ENCODE measurements at places on chromosomes 6 and 20.

DNA sequence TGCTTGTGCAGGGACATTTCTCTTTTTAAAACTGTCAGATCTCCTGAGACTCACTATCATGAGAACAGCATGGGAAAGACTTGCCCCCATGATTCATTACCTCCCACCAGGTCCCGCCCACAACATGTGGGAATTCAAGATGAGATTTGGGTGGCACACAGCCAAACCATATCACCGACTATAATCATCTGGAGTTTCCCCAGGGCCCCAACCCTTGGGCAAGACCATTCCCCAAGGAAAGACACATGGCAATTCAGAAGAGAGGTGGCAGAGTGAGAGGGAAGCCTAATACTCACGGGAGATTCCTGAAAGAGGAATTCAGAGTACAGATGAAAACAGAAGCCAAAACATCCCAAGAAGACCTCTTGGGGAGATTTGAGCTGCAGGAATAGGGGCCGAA lies 291.0 kb upstream of the PLCB4 start:
- DNase-seq: no peak

- peak; percentile 59 for DNase-seq
Measured at GRCh38 chr6:158361961-158362669, 49.9 kb downstream of the TULP4 start.

GRCh38 chr6:149293244-149293643 lies 24.3 kb upstream of the TAB2 start:
- no peak for DNase-seq

- DNase-seq: no peak
Measured at GRCh38 chr6:30554962-30555815, 1.1 kb downstream of the GNL1 start.

DNA sequence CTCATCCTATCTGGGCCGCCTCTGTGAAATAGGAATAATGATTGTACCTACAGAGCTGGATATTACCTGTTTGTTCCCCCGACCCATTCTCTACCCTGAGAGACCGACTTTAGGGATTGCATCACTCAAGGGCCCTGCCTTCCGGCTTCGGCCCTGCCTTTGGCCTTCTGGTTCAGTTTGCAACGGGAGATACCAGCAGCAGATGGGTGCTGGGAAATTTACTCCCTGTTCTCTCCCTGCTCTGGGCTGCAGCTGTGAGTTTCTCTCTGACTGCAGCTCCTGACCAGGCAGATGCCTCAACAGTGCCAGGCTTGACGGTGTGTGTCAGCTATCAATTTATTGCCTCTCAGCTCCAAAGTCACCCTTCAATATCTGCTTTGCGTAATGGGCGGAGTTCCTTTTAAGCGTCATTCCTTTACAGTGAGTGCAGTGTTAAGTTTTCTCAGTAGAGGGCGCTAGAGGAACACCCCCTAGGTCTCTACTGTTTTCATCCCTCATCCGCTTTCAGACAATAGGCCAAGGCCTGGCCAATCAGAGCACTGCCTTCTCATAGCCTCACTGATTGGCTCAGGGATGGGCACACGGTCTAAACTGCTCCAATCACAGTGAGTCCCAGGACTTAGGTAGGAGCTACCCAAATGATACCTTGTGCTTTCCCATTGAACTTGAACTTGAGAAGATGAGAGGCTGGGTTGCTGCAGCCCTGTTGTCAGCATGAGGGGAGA lies 30.0 kb downstream of the KCNG1 start:
- DNase-seq: peak; percentile 24

DNA sequence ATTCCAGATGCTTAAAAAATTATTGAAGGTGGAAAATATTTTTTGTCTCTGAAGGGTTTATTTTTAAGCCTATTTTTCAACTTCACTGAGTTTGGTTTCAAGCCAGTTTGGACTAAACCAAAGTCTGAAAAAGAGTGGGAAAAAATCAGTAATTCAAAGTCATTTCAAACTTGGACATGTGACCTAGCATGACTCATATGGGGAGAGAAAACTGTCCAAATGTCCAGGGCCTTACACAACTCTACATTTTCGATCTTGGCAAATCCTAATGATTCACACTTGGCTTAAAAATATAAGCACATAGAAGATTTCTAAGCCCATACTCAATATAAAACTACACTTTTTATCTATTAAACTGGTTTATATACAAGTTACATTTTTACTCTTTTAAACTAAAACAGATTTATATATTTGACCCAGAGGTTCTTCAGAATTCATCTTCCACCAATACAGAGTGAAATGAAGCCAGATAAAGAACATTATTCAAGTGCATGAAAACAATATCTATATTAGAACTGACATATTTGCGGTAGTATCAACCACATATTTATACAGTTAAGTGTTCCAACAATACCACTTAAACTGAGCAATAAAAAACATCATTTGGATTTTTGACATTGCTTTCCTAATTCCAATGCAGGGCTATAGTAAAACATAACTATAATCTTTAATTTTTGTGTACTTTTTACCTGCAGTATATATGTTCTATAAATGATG lies 110.3 kb upstream of the TCF21 start:
- peak; percentile 94 for DNase-seq

- DNase-seq: no peak
Measured at GRCh38 chr6:19219931-19220330, 617.2 kb upstream of the ID4 start.

DNA sequence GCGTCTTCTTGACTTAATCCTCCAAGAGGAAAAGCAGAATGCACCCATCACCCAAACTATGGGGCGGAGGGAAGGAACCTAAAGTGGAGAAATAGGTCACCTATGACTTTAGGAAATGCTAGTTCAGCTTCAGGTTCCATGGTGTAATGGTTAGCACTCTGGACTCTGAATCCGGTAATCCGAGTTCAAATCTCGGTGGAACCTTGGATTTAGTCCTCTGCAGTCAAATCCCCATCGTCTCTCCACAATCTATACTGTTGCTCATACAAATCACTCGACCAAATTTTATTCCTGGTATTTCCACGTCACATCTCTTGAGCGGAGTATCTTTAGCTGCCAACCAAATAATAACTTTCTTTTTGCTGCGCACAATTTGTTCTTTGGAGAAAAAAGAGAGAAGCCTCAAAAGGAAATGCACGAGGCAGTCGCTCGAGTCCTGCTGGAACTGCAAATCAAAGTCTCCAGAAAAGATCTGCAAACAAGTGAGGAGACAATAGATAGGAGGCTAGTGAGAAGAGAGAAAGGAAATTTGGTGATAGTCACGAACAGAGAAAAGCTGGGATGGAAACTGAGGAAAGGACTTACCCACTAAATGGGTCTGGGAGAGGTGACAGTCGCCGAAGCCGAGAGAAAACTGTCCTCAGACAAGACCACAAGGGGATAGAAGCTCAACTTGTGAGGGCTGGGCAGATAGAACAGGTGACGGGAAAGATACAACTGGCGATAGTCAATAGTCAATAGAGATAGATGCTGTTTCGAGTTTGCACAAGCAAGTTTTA lies 16.6 kb downstream of the POM121L2 start:
- peak; percentile 73 for DNase-seq

DNA sequence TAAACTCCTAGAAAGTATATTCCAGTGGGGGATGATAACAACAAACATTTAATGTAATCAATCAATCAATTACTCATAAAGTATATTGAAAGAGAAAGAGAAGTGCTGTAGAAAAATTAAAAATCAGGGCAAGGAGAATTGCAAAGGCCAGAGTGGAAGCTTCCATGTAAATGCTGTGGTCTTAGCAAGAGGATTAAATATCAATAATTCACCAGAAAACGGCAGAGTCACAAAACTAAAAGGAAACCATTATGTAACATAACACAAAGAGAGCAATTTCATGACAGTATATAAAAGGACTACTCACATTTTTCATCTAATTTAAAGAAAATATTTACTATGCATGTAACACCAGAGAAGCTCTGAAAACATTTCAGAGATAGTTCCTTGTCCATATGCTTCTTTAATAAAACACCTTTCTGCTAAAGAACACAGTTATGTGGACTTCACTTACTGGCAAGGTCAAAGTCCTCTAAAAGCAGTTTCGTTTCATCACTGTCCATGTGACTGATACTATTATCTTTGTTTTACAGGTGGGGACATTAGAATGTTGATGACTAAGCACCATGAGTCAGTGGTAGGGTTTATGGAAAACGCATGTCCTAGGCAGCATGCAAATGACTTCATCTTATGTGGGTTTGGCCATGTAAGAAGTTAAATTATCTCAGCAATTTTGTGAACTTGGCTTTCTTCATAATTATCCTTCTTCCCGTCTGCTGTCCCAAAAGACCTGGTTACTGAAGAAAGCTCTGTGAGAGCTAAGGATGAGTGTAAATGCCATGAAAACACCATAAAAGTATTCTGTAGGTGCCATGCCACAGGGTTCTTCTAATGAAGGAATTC lies 185.8 kb upstream of the TENT5A start:
- DNase-seq: peak; percentile 72

GRCh38 chr6:118892355-118892991 lies 1.5 kb upstream of the ASF1A start:
- no peak for DNase-seq

- no peak for DNase-seq
Measured at GRCh38 chr6:149905371-149905910, 7.5 kb upstream of the RAET1E start.

DNA sequence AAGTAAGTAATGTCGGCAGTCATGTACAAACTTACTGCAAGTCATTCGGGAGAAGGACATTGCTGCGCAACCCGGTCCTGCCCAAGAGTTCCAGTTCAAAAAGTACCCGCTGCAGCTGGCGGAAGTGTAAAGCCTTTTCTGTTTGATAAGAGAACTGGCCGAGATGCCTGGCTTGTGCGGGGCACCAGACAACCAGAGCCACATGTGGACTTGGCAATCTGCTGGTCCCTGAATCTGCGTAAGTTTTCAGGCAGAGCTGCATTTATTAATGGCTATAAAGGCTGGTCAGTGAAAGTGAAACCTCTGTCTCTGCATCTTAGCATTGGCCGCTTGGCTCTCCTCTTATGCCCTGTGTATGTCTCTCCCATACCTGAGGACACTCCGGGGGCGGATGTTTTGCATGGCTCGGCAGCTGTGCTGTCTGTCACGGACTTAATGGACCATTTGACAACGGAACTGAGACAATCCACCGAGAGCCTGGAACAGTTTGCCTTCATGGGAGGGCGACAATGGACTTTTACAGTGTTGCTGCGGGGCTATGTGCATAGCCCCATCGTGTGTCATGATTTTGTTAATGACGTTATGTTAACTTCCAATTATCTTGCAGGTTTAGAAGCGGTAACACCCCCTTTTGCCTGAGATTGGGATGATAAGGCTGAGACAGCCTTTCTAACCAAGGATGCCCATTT lies 19.8 kb upstream of the RGS17 start:
- no peak for DNase-seq

GRCh38 chr6:158232316-158233213 lies 64.4 kb downstream of the GTF2H5 start:
- peak; percentile 63 for DNase-seq

GRCh38 chr20:16517946-16518783 lies 55.1 kb downstream of the KIF16B start:
- DNase-seq: peak; percentile 42

- peak; percentile 21 for DNase-seq
Measured at GRCh38 chr6:64280569-64280968, 645.0 kb downstream of the PHF3 start.

- no peak for DNase-seq
Measured at GRCh38 chr6:48835421-48835958, 627.6 kb downstream of the MMUT start.

DNA sequence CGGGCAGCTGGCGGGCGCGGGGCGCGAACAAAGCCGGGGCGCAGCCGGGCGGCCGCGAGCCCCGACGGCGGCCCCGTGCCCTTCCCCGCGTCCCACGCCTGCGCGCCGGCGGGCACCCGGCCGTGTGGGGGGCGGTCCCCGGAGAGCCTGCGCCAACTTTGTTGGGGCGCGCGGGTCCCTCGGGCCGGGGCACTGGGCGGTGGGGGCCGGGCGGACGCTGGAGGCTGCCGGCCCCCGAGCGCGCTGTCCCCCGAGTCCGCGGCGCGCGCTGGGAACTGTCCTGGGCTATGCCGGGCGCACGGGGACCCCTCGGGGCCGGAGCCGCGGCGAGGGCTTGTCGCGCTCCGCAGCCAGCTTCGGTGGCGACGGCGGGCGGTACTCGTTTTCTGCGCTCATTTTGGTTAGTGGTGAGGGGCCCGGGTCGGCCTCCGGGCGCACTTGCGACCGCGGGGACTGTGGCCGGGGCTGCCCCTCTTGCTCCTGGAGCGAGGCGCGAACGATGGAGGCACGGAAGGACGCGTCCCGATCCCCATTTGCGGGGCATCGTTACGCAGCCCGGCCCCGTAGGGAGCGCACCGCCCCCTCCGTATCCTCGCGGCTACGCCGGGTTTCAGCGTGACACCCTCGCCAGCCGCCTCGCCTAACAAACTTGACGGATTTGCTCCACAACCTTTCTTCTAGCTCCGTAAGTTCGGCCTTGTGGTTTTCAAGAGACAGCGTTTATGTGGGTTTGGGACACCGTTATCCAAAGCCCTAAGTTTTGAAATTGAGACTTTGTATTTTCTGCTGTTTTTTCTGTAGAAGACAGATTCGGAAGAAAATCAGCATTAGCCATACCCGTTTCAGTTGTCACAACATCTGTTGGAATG lies 622 bp downstream of the SS18L1 start:
- peak; percentile 69 for DNase-seq

DNA sequence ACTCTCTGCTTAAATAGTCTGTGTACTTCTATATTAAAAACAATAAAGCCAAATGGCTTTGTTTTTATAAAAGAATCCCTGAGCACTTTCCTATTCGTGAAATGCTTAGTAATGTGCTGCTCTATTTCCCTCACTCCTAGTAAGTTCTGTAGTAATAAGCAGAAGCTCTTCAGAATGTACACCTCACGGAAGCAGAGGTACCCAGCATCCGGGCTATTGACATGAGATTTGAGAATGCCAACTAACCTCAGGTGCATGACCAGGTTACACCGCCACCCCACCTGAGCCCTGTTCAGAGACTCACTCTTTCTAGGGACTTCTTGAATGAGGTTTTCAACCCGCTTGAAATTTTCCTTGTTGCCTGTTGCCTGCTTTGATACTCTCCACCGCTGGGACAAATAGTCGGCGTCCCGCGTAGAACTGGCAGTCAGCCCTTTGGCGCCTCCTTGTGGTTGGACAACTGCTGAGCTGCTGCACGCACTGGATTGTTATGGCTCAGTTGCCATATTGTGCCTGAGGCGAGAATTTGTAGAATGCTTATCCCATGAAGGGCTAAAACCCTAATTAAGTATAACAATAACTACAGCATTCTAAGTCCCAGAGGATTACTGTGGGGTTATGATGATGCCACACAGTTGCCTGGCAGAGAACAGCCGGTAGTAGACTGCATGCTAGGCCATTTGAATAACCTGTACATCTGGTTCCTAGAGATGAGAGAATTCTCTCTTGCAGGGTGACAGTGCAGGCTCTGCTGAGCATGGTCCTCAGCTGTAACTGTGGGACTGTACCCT lies 95.4 kb downstream of the KHDC1L start:
- DNase-seq: peak; percentile 74

GRCh38 chr20:33784225-33784624 lies 26.9 kb upstream of the CHMP4B start:
- no peak for DNase-seq

DNA sequence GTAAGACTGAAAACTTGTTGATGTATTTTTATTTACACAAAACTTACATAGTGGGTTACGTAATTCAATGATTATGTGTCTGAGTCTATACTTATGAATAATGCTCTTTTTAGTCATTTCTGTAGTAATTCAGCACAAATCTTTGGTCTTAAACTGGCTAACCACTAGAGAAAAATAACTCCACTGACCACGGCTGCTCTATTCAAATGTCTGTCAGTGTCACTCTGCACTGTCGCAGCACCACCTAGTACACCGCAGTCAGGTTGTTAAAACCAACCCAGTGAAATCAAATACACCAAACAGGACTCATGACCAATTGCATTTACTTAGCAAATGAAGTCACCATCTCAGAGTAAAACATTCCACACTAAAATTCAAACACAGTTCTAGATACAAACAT lies 93.5 kb upstream of the CCDC28A start:
- no peak for DNase-seq

Data from fibroblast of gingiva (primary cell).